Kasumi-1 (cell line): ENCODE measurements at places on chromosomes 13 and 19.

GRCh38 chr13:105957769-105958438, 577.6 kb downstream of the EFNB2 start:
- DNase-seq = no peak

DNA sequence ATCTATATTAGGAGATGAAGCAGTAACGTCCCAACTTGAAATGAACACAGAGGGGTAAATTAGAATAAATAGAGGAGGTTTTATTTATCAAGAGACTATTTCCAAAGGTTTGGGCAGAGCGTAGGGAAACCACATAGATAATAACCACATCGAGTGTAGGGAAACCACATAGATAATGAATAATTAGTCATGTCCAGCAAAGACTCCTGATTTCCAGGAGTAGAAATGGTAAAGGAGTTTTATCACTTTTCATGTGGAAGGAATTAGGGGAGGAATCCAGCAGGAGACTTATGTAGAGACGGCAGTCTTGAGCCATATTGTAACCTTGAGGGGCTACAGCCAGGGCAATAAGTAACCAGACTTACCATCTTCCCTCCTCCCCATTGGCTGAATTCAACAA, 136.3 kb upstream of the CSNK1A1L start:
- DNase-seq = no peak

DNA sequence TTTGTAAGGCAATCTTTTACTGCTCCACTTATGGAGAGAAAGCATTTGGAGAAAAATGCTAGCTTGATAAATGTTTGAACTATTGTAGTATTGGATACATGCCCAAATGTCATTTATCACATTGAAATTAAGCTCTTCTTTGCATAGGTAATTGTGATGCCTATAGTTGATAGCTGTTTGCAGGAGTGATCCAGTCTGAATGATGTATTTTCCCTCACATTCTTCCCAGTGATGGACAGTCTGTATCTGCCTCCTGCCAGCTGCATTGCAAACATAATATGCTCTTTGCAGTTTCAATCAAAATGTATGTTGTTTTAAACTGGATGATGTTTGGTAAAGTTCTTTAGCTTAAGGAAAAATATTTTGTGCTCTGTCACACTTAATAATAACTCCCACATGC, 89.8 kb downstream of the EDNRB start:
- DNase-seq = no peak

DNA sequence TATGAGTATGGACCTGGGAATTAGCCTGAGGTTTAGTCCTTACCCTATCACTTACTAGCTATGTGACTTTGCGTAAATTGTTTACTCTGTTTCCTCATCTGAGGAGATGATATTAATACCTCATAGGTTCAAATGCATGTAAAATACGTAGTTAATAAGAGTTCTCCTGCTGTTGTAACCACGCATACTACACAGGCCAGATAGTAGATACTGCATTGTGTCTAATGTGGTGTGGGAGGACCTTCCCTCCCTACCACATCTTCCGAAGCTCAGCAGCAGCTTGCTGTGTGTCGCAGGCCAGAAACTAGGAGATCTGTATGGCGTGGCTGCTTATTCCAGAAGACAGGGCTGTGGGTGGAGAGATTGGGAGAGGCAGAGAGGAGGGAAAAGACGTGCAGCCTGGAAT, 23.0 kb downstream of the GTF2F2 start:
- DNase-seq = no peak

DNA sequence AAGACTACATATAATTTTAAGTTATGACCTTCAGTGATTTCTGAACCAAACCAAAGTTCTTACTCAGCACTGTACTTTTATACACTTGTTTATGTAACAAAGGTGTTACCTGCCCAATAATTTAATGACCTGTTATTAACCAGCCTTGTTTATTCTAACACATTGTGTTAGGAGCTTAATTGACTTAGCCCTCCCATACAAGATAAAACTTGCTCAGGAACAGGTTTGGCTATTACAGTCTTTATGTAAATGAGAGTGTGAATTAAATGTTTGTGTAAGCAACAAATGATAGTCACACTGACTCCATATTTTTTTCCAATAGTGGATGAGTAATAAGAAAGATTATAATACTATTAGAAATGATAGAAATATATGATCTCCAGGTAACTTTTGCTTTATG, 51.8 kb upstream of the MYCBP2 start:
- no peak for DNase-seq

GRCh38 chr13:80454245-80454644, 113.3 kb upstream of the SPRY2 start:
- peak; percentile 98 for DNase-seq

- no peak for DNase-seq
Measured at GRCh38 chr13:24650161-24650560, 30.0 kb upstream of the ATP12A start.

DNA sequence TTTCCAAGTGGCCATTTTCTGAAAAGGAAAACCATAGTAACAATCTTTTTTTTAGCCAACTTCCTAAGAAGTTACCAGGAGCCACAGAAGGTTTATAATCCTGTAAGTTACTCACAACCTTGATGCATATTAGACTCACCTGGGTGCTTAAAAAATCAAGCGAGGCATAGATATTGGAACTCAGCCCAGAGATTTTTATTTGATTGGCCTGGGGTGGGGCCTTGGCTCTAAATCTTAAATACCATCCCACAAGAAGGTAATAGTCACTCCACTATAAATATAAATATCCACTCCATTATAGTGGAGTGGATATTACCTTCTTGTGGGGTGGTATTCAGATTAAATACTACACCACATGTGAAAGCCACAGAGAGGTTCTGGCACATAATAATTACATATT, 429.6 kb downstream of the RFC3 start:
- DNase-seq = no peak

DNA sequence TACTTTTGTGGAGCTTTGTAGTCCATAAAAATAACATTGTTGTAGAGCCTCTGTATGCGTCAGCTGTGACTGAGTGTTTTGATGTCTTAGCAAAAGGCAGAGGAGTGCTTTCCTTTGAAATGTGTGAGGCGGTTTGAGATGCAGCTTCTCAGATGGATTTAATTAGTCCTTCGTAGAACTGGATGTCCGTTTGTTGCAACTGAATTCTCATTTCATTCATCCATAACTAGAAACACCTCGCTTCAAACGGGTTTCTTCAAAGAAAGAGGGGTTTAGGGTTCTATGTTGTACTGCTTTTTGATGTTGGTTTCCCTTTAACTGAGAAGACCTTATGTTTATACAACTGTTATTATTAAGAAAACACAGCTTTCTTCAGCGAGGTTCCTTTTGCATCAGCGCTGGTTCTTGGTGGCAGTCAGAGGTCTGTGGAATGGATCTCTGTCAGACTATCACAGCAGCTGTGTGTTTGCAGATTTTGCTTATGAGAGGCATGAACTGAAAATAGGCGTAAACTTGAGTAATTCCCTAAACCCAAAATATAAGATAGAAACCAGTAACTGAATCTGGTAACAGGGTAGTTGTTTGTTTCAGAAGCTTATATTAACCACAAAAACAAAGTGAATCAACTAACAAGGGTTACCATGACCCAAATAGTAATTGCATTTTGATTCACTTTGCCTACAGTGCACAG, 194.4 kb downstream of the GGACT start:
- DNase-seq = no peak

GRCh38 chr13:23870356-23871140, 18.7 kb downstream of the MIPEP start:
- no peak for DNase-seq

DNA sequence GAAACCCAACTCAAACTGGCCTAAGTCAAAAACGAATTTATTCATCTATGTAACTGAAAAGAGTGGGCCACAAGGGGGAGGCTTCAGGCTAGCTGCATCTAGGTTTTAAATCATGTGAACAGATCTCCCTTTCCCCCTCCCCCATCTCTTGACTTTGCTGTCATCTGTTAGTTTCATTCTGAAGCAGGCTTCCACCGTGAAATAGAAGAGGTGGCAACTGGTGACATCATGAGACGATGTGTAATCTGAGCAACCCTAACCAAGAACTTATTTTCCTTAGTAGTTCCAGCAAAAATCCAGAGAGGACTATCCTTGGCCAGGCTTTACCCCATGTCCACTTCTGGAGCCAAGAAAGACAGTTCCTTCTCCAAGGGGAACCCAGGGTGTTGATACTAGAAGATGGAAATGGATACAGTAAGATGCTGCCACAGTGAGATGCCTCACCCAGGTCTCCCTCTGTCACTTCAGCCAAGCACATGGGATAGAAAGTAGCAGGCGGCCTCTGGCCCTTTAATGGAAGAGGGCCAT, 9.4 kb downstream of the SAMD4B start:
- peak; percentile 5 for DNase-seq

- DNase-seq = peak; percentile 53
Measured at GRCh38 chr13:110520431-110521295, 40.9 kb downstream of the RAB20 start.

DNA sequence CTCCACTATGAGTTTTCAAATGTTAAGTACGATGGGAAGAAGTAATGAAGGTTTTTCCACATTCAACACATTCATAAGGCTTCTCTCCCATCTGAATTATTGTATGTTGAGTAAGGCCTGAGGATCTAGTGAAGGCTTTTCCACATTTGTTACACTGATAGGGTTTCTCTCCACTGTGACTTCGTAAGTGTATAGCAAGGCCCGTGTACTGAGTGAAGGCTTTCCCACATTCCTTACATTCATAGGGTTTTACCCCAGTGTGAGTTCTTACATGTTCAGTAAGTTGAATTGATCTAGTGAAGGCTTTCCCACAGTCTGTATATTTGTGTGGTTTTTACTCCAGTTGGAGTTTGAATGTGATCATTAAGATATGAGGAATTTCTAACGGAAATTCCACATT, 44.4 kb downstream of the ZNF846 start:
- DNase-seq = no peak

DNA sequence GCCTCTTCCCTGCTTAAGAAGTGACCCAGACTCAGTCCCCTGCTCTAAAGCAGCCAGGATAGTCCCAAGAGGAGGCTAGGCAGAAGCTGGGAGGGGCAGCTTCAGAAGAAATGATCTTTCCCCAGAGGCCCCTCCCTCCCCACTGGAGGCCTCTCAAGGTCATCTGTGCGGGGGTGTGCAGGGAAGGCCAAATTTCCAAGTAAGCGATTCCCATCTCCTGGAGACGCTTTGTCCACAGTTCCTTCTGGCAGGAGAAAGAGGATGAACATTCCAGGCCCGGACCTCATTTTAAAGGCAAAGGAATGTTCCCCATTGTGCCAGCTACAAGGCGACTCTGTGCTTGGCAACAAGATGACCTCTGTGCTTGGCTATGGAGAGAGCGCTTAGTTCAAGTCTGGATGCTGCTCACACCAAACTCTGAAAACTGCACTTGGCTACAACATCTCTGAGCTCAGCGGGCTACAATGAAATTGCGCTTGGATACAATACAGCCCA, 23.5 kb downstream of the COL5A3 start:
- DNase-seq = no peak

GRCh38 chr13:40352380-40352778, 314.1 kb downstream of the FOXO1 start:
- no peak for DNase-seq

GRCh38 chr19:389255-389934, 19.6 kb downstream of the C2CD4C start:
- DNase-seq = no peak

- no peak for DNase-seq
Measured at GRCh38 chr13:52837850-52838249, 10.6 kb downstream of the PCDH8 start.

- peak; percentile 68 for DNase-seq
Measured at GRCh38 chr19:49664171-49665035, 1.3 kb downstream of the IRF3 start.

GRCh38 chr19:46179076-46179759, 31.2 kb downstream of the IGFL2 start:
- no peak for DNase-seq

- DNase-seq = no peak
Measured at GRCh38 chr13:104315606-104316005, 1249.4 kb upstream of the SLC10A2 start.

GRCh38 chr19:54475706-54476105, 2.6 kb upstream of the CDC42EP5 start:
- DNase-seq = no peak

DNA sequence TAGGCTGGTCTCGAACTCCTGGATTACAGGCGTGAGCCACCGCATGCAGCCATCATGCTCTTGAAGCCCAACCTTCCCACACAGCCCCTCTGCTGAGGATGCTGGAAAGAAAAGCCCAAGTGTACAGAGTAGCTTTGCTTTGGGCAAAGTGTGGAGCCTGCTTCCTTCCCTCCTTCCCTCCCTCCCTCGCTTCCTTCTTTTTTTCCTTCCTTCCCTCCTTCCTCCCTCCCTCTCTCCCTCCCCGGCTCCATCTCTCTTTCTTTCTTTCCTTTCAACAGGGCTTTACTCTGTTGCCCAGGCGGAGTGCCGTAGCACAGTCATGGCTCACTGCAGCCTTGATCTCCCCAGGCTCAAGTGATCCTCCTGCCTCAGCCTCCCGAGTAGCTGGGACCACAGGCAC, 2.7 kb downstream of the CC2D1A start:
- DNase-seq = no peak

GRCh38 chr19:31910224-31910623, 435.2 kb upstream of the ZNF507 start:
- DNase-seq = no peak

DNA sequence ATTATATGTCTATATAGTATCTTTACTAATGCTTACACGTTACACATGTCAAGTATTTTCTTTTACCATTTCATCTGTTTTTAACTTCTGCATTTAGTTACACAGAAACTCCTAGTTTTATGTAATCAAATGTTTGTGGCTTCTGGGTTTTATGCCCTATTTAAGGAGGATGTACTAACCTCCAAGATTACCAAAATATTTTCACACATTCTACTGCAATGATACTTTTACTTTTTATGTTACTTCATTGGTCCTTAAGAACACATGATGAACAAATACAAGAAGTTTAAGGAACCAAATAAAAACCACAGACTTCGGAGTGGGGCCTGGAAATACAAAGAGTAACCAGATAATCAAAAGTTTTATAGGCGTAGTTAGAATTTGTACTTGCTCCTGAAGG, 37.2 kb downstream of the ZC3H13 start:
- peak; percentile 5 for DNase-seq

DNA sequence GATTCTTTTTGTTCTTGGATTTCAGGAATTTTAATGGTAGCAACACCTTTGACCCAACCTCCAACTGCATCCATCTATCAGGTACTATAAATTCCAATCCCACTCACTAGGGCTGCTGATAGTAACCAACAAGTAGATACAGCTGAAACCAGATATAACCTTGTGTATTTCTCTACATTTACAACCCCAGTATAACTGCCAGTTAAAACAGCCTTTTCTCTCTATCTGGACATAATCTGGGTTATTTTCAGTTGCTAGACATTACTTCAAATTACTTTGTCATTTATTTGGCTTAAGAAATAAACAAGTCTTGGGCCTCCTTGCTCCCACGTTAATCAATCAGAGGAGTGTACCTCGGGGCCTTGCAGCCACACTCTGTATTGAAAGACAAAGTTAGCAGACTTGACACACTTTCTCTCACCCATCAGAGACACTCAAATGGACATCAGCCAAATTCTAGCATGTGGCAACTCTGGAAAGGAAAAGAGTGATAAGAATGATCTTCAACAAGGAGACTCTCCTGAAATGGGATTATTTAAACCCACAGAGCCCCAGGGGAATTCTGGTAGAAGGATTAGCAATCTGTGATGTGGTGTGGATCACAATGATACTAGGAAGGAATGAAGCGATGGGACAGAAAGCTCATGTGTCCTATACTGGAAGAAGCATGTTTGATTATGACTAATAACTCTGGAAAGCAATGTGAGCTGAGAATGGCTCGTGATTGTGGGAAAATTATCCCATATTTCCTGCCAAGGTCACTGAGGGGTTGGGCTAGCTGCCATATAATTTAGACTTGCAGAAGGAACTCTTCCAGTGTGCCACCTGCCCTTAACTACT, 157.5 kb downstream of the FLT1 start:
- no peak for DNase-seq

- DNase-seq = no peak
Measured at GRCh38 chr13:20144141-20144850, 16.6 kb downstream of the GJA3 start.
